Stimulated activated CD4-positive, alpha-beta T cell treated with anti-CD3 and anti-CD28 coated beads, Interleukin-15, amount 100 ng/mL, for 1 hour (primary cell): ENCODE measurements at places on chromosomes 5 and 9.

DNA sequence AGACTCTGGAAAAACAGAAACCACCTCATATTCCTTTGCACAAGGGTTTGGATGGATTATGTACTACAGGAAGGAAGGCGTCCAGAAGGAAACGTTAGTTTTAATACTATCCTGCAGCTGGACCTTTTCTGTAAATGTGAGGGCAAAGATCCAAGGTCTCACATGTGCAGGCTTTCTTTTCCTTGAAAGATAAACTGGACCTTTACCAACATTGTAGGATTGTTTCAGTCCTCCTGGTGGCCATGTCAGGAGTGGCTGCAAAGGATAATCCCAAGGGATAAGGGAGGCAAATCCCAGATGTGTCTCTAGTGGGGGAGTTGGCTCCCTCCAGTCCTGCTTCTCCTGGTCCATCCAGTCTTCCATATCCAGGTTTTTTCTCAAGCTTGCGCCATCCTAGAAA lies 397.5 kb downstream of the HTR1A start:
- DNase-seq, result no peak

- DNase-seq, result no peak
These were observed 1.8 kb upstream of the TLE4 start for GRCh38 chr9:79569814-79570447.

GRCh38 chr9:94696545-94696944 lies 30.0 kb upstream of the AOPEP start:
- no peak for DNase-seq

GRCh38 chr5:94376672-94377345 lies 241.6 kb downstream of the KIAA0825 start:
- no peak for DNase-seq

DNA sequence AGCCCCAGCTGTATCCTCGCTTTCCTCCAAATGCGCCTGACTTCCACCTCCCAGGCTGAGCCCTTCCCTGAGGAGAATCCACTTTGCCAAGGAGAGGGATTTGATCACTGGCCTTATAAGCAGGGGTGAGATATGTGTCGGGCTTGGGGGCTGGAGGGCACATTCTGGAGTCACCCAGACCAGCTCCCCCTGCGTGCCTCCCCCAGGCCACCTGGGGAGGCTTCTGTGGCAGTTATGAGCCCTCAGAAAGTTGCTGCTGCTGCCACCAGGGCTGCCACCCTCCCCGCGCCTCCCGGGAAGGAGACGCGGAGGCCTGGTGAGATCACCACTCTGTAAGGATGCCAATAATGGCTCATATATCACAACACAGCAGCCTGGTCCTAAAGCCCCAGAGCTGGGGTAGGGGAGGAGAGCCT lies 211.5 kb downstream of the PAPPA start:
- DNase-seq, result no peak

DNA sequence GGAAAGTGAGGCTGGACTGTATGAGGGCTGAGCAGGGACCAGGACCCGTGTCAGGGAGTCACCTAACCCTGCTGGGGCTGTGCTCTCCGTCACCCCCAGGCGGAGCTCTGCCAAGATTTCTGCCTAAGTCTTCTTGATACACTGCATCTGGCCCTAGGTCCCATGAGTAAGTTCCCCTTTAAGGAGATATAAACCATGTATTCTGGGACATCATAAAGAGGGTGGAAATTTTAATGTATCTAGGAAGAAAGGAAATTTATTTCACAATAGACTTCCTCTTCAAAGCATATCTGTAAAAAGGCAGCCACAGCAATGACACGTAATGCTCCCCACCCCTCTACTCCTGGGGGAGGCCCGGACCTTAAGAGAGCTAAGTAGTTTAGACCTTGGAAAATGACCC lies 183.4 kb downstream of the FBXL7 start:
- DNase-seq, result no peak

- no peak for DNase-seq
These were observed 494 bp upstream of the STK32A start for GRCh38 chr5:147234239-147234824.

GRCh38 chr5:177957241-177957640 lies 38.8 kb downstream of the PROP1 start:
- DNase-seq, result no peak
